ENCODE measurements at places on chromosomes 2 and 18.
A peak's percentile ranks its signal among the peaks of the same experiment; 100 is the strongest.

GRCh38 chr2:2187196-2187595 lies 143.9 kb downstream of the MYT1L start:
- DNase-seq, result no peak

DNA sequence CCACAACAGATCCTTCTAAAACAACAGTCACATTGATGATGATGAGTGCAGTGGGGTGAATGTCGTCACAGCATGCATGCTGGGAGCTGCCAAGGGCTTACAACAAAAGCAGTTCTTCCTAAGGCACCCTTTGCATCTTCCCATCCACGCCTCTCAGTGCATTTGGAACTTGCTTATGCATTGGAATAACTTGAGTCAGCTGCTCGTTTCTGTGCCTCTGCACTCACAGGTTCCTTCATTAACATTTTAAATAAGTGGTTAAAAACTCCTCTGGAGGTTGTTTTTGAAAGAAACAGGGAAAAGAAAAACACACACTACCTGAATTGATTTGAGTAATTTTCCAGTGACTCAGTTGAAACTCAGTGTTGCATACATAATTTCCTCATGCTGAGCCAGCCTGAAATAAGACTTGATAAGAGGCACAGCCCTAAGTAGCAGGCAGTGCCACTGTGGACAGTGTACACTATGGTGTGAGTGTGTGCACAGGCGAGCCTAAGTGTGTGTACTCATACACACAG lies 46.8 kb upstream of the TRIM43B start:
- DNase-seq, result no peak

DNA sequence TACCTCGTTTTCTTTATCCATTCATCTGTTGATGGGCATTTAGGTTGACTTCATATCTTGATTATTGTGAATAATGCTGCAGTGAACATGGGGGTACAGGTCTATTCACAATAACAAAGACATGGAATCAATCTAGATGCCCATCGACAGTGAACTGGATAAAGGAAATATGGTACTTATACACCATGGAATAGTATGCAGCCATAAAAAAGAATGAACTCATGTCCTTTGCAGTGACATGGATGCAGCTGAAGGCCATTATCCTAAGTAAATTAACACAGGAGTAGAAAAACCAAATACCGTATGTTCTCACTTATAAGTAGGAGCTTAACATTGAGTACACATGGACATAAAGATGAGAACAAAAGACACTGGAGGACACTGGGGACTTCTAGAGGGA lies 111.6 kb downstream of the LAMA3 start:
- DNase-seq, result no peak

GRCh38 chr18:61842146-61842545 lies 50.7 kb downstream of the RNF152 start:
- DNase-seq, result no peak

- DNase-seq, result peak; percentile 34
Measured at GRCh38 chr2:38274286-38275276, 102.5 kb downstream of the ATL2 start.

DNA sequence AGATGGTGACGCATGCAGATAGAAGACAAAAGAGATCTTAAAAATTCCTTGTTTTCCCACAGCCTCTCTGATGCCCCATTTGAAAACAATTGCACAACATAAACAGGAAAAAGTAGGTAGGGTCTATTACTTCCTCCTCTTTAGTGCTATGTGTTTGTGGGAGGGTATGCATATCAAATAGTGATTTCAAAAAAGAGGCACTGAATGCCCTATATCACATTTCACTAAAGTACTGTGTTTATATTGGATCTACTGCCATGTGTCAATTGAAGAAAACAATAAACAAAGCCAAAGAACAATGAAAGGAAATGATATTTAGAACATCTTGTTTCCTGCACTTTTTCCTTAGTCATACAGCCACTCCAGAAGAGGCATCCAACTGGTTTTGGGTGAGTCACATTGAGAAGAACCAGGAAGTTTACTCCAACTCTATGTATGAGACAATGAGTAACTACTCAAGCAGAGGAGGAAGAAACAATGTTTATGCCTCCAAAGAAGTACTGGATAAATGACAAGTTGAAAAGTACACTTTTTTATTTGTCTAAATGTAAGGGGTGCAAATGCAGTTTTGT lies 583.6 kb downstream of the FBXO15 start:
- no peak for DNase-seq

GRCh38 chr18:28005164-28005563 lies 171.8 kb downstream of the CDH2 start:
- DNase-seq, result no peak

DNA sequence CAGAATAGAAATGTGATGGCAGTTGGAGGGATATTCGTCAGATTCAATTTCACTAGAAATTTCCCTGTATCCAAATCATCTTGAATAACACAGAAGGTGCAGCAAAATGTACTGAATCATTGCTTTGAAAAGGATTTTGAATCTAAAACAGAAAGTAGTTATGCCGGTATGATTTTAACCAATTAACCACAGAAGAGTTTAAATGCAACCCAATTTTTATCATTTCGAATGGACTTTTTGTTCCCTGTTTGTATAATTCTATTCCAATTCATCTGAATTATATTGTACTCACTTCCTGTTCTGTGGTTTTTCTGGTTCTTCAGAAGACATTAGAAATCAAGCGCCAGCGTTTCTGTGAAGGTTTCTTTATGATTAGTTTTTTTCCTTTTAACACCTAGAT lies 190.4 kb downstream of the MYO3B start:
- DNase-seq, result no peak

GRCh38 chr2:10141736-10142639 lies 19.4 kb downstream of the RRM2 start:
- DNase-seq, result peak; percentile 30

GRCh38 chr2:108345951-108346350 lies 31.8 kb upstream of the SULT1C4 start:
- DNase-seq, result no peak

GRCh38 chr2:21042958-21043743 lies 722 bp downstream of the APOB start:
- peak; percentile 61 for DNase-seq

DNA sequence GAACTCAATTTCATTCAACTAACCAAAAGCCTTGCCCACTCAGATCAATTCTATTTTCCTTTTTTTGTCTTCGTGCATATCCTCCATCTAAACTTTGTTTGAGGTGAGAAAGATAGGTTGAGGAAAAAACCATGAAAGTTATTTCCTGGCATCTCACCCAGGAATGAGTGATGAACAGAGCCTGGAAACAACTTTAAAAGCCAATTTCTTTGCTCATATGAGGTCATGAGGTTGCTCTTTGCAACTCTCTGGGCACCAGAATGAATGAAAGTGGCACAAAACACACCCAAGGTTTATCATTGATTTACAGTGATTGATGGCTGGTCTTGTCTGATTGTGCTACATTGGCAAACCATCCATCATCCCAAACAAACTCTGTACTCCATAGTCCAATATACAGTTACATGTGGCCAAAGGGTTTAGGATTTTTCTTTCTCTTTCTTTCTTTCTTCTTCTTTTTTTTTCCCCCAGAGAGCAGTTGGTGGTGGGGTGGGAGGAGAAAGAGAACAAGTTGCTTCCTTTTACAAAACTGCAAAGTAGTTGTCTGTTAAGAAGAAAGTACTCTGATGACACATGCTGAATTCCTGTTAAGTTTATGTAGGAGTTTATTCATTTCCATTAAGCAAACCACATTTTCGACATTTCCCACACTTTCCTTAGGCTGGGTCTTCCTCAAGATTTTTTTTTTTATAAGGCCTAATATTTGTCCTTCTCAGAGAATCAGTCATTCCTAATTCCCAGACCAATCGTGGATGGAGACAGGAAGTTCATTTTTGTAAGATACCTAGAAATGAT lies 575.9 kb upstream of the ZEB2 start:
- DNase-seq, result no peak

- no peak for DNase-seq
Measured at GRCh38 chr2:70145851-70146739, 44.7 kb downstream of the C2orf42 start.

DNA sequence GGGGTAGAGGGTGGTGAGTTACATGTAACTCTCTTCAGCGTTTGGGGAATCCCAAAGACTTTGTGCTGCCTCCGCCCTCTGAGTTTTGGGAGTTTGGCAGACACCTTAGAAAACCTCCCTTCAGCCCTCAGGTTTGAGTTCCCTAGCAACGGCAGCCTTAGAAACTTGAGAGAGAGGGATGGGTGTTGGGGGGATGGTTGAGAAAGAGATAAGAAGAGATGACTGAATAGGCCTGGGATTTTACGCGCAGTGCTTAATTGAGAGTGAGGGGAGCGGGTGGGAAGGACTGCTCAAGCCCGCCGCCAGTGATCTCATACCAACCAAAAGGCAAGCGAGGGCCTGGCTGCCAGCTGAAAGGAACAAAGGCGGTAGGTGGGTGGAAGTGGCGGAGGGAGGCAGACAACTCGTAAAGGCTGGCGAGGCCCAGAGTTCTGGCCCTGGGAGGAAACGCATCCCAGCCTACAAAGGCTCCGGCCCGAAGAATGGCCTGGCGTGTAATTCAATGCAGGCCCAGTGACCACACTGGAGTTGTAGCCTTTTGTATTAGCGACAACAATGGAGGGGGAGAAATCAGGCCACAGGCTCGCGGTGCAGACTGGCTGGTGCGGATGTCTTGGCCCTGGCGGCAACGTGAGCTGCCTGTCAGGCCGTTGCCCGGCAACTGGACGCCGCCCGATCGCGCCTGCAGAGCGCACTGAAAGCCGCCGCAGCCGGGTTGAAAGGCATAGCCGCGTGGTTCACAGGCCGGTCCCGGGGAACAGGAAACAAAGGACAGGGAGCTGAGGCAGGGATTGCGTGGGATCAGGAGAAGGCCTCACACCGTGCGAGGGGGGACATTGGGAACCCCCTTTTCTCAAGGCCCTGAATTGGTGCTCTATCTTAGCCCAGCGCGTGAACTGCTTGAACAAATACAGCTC lies 39.9 kb upstream of the DARS1 start:
- peak; percentile 11 for DNase-seq

DNA sequence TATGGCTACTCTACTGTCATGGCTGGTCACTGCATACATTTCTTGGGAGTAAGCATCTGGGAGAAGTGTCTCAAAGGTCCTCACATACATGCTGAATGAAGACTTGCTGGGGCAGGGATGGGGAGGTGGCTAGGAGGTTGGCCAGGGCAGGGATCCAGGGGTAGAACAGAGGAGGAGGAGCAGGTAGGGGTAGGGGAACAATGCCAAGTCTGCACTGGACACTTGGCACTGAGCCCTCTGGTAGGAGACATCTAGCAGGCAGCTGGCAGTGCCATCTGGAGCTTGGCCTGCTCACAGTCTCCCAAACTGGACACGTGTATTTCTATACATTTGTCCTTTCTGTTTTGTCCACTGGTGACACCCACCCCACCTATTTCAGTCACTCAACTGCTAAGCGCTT lies 62.7 kb upstream of the REV1 start:
- DNase-seq, result no peak

DNA sequence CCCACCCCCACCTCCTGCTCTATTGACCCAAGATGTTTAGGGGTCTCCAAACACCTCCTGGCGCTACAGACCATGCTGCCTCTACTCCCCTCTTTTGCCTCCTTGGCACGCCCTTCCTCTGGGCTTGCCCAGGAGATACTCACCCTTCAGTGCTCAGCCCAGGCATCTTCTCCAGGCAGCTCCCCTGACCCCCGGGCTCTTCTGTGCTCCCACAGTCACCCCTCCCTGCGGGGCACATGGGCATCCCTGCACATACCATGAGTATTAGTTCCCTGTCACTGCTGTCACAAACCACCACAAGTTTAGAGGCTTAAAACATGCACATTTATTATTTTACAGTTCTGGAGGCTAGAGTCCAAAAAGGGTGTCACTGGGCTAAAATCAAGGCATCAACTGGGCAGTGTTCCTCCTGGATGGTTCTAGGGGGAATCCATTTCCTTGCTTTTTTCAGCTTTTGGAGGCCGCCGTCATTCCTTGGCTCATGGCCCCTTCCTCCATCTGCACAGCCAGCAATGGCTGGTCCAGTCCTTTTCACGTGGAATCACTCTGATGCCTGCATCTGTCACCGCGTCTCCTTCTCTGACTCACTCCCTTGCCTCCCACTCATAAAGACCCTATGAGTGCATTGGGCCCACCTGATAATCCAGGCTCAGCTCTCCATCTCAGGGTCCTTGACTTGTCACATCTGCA lies 230.4 kb upstream of the COPS8 start:
- no peak for DNase-seq

GRCh38 chr2:75607400-75607798 lies 39.2 kb upstream of the MRPL19 start:
- DNase-seq, result no peak

DNA sequence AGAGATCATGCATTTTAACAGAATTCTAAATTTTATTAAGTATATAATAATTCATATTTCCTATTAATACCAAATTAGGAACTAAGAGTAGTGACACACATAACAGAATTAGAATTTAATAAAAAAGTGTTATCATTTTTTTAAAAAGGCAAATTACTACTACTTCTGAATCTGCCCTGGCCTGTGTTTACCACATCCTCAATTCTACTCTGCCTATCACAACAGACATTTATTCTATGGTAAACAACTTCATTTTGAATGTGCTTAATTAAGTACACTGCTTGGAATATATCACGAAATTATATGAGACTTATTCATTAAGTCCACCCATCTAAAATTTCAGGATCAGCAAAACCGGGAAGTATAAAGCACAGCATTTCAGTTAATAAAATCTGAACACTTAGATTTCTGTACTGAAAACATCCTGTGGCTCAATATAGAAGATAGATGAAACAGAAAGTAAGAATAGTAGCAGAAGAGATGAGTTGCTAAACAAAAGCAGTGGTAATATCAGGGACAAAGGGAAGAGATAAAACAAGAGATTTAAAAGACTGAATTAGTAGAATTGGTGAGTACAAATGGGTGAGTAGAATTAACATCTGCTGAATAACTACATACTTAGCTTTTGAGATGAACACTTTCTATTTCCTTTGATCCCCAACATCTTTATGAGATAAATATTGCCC lies 3.7 kb downstream of the SMC6 start:
- DNase-seq, result no peak

All from NCI-H2171 (cell line).